ENCODE measurements at places on chromosomes 1 and 21. TPM values are rescaled to one million over a fixed set of nuclear protein-coding genes. Genes with fewer than 3 reads are reported as not detected.

CLCA2 gene
- total RNA-seq = 0.29 TPM

PTCH2 gene
- total RNA-seq = 0.12 TPM

NUF2 gene
- total RNA-seq = 102 TPM

C1orf216 gene
- 17.8 TPM for total RNA-seq

S100A3 gene
- 15.3 TPM for total RNA-seq

FRRS1 gene
- total RNA-seq = 9.7 TPM

HMGB4 gene
- total RNA-seq = not detected

OR2T29 gene
- total RNA-seq = not detected

PLD5 gene
- not detected for total RNA-seq

MKNK1 gene
- total RNA-seq = 16.8 TPM

STUM gene
- not detected for total RNA-seq

RNF186 gene
- total RNA-seq = not detected

SMYD3 gene
- 29.5 TPM for total RNA-seq

AGTRAP gene
- total RNA-seq = 53.5 TPM

SPRR2B gene
- total RNA-seq = not detected

SLC2A5 gene
- total RNA-seq = 6.9 TPM

PCP4 gene
- total RNA-seq = not detected

LSS gene
- 26.7 TPM for total RNA-seq

IVL gene
- not detected for total RNA-seq

FCGR3A gene
- total RNA-seq = not detected

RIPPLY3 gene
- not detected for total RNA-seq

PARS2 gene
- 6.3 TPM for total RNA-seq

S100A10 gene
- total RNA-seq = 165 TPM

GPR37L1 gene
- total RNA-seq = not detected

CRYZ gene
- 131 TPM for total RNA-seq

CFAP298 gene
- total RNA-seq = 47.0 TPM

F11R gene
- total RNA-seq = 6.0 TPM

CFHR2 gene
- not detected for total RNA-seq

S100A14 gene
- not detected for total RNA-seq

DNAH14 gene
- 19.7 TPM for total RNA-seq

TCEA3 gene
- 1.7 TPM for total RNA-seq

FBXO2 gene
- 0.10 TPM for total RNA-seq

ILDR2 gene
- 4.6 TPM for total RNA-seq

MECR gene
- total RNA-seq = 32.7 TPM

DMBX1 gene
- total RNA-seq = not detected

DNASE2B gene
- total RNA-seq = not detected

MRAP gene
- total RNA-seq = not detected

S100A11 gene
- total RNA-seq = 1,277 TPM

GJA5 gene
- total RNA-seq = not detected

SYPL2 gene
- 1.6 TPM for total RNA-seq

SPRR2A gene
- total RNA-seq = not detected

OR10J5 gene
- not detected for total RNA-seq

EVA1C gene
- 11.8 TPM for total RNA-seq

KRTAP11-1 gene
- total RNA-seq = not detected

GJC2 gene
- total RNA-seq = 0.39 TPM

TXNIP gene
- 18.0 TPM for total RNA-seq

GOLPH3L gene
- 9.3 TPM for total RNA-seq

CNIH4 gene
- 97.3 TPM for total RNA-seq

ATP6V1G3 gene
- total RNA-seq = not detected

PROK1 gene
- total RNA-seq = 0.24 TPM

C1orf74 gene
- 4.0 TPM for total RNA-seq

S100A8 gene
- 0.68 TPM for total RNA-seq

FAM3B gene
- 0.10 TPM for total RNA-seq

ZBTB8B gene
- under 0.01 TPM for total RNA-seq

CYP4B1 gene
- total RNA-seq = not detected

C1orf115 gene
- total RNA-seq = 0.72 TPM

RUSC1 gene
- total RNA-seq = 25.1 TPM

FCRL2 gene
- not detected for total RNA-seq

KCNA3 gene
- under 0.01 TPM for total RNA-seq

All from RPMI7951 (cell line).